Immature natural killer cell (primary cell): ENCODE measurements at places on chromosomes 1 and 21. TPM values are rescaled to one million over a fixed set of nuclear protein-coding genes. Genes with fewer than 3 reads are reported as not detected.

DNA sequence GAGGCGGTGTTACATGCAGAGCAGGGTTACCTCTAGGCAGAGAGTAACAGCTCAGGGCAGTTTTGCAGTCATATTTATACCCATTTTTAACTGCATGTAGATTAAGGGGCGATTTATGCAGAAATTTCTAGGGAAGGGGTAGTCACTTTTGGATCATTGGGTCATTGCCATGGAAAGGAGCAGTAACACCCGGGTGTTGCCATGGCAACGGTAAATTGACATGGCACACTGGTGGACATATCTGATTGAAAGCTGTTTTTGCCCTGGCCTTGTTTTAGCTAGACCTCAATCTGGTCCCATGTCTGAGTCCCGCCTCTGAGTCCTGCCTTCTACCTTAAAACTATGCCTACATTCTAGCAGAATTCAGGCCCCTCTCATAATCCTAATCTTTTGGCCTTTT, 11.8 kb upstream of the USP1 start:
- no peaks in the 10 kb centered on the region for H3K36me3 ChIP-seq
- H3K27me3 ChIP-seq, result peaks cover 4% of the 10 kb centered on the region
- no peaks in the 10 kb centered on the region for H3K4me1 ChIP-seq

GRCh38 chr1:59718064-59718988, 96.4 kb upstream of the HOOK1 start:
- no peak overlapping the region for H3K27ac ChIP-seq
- no peaks in the 10 kb centered on the region for H3K36me3 ChIP-seq
- no peaks in the 10 kb centered on the region for H3K4me1 ChIP-seq
- no peaks in the 10 kb centered on the region for H3K27me3 ChIP-seq

DNA sequence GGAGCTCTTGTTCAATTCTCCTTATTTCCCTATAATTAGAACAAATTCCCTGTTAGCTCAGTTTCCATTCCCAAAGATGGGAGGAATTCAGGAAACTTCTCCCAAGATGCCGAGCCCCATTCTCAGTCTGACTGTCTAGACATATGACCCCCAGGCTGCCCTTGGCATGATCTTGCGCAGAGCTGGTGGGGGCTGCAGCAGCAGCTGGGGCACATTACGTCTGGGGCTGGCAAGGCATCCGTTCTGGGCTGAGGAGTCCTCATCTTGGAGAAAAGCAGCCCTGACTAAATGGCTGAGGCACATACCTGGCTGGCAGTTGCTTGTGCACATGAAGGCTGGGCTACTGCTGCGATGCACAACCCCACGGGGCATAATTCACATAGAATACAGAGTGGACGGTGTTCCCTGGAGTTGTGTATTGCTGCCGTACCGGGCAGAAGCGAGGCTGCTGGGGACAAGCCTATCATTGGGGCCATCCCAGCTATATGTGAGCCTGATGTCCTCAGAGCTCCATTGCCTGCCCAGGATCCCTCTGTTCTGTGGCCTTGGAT, 36.4 kb upstream of the TRABD2B start:
- H3K4me3 ChIP-seq, result no peak overlapping the region
- H3K36me3 ChIP-seq, result no peaks in the 10 kb centered on the region
- H3K4me1 ChIP-seq, result no peaks in the 10 kb centered on the region
- no peak for DNase-seq

DNA sequence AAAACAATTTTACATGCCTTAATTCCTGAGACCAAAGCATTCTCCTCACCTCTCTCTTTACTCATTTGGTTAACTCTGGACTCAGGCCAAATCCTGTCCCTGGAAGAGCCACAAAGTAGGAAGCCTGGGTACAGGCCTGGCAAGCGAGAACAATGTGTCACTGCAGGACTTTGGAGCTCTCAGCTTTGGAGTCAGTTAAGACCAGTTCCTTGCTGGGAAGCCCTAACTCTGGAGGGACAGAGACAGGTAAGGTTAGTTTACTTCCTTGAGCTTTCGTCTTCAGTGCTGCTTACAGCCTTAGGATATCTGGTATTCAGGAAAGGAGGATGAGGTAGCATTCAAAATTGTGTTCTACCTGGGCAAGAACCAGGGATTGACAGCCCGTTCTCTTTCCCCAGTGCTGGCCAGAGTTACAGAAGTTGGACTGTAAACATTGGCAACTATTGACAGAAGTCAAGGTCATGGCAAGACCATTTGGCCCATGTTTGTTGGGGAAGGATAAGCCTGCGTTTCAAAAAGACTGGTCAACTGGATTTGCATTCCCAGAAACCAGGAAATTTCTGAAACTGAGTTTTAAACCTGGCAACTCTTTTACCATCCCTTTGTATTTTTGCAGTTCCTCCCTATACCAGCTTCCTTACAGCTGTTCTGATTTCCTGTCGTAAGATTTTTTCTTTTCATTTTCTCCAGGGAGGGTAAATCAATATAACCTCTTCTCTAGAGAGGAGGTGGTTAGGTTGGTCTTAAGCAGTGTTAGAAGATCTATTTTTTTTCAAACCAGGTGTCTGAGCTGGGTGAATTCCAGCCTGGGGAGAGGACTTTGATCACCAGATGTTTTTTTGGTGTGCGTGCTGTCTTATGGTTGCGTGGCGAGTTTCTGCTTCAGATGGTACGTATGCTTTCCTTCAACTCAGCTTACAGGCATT, at the start of gene C4BPB:
Gene C4BPB (plus strand): TSS at position 160 of the 926 bp plus-strand sequence. CDS start 672 bp downstream, at position 832.
- H3K4me1 ChIP-seq, result peaks cover 5% of the 10 kb centered on the region
- no peaks in the 10 kb centered on the region for H3K36me3 ChIP-seq
- no peak within 1 kb of the TSS for H3K27ac ChIP-seq
- DNase-seq, result no peak

- DNase-seq, result no peak
- H3K27me3 ChIP-seq, result peaks cover 2% of the 10 kb centered on the region
- H3K4me1 ChIP-seq, result no peaks in the 10 kb centered on the region
- no peak overlapping the region for H3K4me3 ChIP-seq
- no peak overlapping the region for H3K27ac ChIP-seq
These were observed 216.1 kb downstream of the HHIPL2 start for GRCh38 chr1:222331765-222332164.

DNA sequence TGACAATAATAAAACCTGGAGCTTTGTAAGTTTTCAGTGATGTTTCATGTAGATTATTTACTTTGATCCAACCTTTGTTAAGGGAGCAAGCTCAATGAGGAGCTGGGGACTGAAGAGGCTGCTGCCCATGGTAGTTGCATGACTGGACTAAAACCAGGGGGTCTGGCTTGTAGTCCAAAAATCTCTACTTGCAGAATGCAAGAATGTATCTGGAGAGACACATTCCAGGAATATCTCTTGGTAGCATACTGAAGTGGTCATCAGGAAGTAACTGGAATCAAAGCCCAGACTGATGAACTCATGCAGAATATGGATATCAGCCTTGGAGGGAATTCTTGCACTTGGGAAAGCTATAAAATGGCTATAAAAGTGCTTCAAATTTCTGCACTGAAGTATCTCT, 5.8 kb upstream of the KIAA0040 start:
- H3K4me3 ChIP-seq, result no peak overlapping the region
- no peak for DNase-seq
- no peak overlapping the region for H3K27ac ChIP-seq
- H3K4me1 ChIP-seq, result no peaks in the 10 kb centered on the region
- H3K36me3 ChIP-seq, result no peaks in the 10 kb centered on the region

The EXTL1 gene
- not detected for polyA plus RNA-seq

- no peaks in the 10 kb centered on the region for H3K27me3 ChIP-seq
- no peak for DNase-seq
- H3K4me1 ChIP-seq, result no peaks in the 10 kb centered on the region
- no peak overlapping the region for H3K4me3 ChIP-seq
These were observed 33.3 kb downstream of the LDLRAD1 start for GRCh38 chr1:53984726-53985125.

GRCh38 chr1:2273401-2274090, 45.4 kb downstream of the SKI start:
- no peak for DNase-seq
- no peak overlapping the region for H3K4me3 ChIP-seq
- peaks cover 29% of the 10 kb centered on the region for H3K4me1 ChIP-seq

The CR1L gene
- 0.60 TPM for polyA plus RNA-seq

GRCh38 chr1:108560189-108560873, 431 bp downstream of the EEIG2 start:
- H3K36me3 ChIP-seq, result no peaks in the 10 kb centered on the region

- peaks cover 21% of the 10 kb centered on the region for H3K4me1 ChIP-seq
- H3K4me3 ChIP-seq, result no peak overlapping the region
- no peaks in the 10 kb centered on the region for H3K36me3 ChIP-seq
- no peak for DNase-seq
- no peak overlapping the region for H3K27ac ChIP-seq
These were observed 116.9 kb upstream of the SLC25A33 start for GRCh38 chr1:9422321-9422720.

GRCh38 chr1:109963864-109964263, 20.7 kb upstream of the AHCYL1 start:
- DNase-seq, result no peak
- no peaks in the 10 kb centered on the region for H3K4me1 ChIP-seq
- H3K4me3 ChIP-seq, result no peak overlapping the region
- no peaks in the 10 kb centered on the region for H3K36me3 ChIP-seq
- H3K27ac ChIP-seq, result no peak overlapping the region

The PPIE gene
- polyA plus RNA-seq, result 177 TPM

DNA sequence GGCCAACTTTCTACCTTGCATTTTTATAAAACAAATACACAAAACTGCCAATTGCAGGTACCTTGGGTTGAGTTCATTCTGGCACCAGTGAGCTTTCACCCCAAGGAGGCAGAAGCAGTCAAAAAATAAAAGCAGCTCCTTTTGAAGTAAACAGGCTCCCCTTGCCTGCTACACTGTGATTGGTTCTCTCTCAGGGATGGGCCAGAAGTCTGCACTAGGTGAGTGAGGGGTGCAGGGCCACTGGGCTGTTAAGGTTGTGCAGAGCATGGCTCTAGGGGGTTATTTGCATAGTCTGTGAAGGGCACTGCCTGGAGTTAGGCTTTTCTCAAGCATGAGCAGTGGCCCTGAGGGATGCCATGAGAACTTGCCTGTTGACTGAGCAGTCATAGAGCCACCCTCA, 39.1 kb downstream of the AKNAD1 start:
- no peak for DNase-seq
- peaks cover 5% of the 10 kb centered on the region for H3K27me3 ChIP-seq
- H3K4me3 ChIP-seq, result no peak overlapping the region
- H3K27ac ChIP-seq, result no peak overlapping the region
- H3K36me3 ChIP-seq, result no peaks in the 10 kb centered on the region

GRCh38 chr1:182662121-182662890, 22.1 kb downstream of the RGS8 start:
- H3K4me3 ChIP-seq, result no peak overlapping the region
- no peak for DNase-seq
- no peak overlapping the region for H3K27ac ChIP-seq
- H3K27me3 ChIP-seq, result peaks cover 8% of the 10 kb centered on the region

DNA sequence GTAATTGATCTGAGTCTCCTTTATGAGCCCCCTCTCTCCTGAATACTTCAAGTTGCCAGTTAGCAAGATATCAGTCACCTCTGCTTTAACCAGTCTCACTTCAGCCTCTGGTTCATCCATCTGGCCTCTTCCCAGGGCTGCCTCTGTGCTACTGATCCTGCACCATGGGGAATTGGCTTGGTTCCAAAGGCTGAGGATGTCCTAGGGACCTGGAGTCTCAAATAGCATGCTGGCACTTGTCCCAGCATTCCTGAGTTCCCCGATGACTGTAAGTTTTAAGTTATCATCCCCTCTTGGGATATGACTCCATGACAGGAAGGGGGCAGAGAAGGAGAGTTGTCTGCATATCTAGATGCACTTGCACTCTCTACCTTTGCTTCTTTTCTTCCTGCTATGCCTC, 252.0 kb downstream of the PTBP2 start:
- H3K4me1 ChIP-seq, result no peaks in the 10 kb centered on the region
- H3K27ac ChIP-seq, result no peak overlapping the region
- no peaks in the 10 kb centered on the region for H3K36me3 ChIP-seq
- no peak for DNase-seq

The HES5 gene
- not detected for polyA plus RNA-seq

GRCh38 chr1:13617108-13617507, 33.5 kb downstream of the PDPN start:
- no peaks in the 10 kb centered on the region for H3K36me3 ChIP-seq
- no peak overlapping the region for H3K27ac ChIP-seq
- H3K4me1 ChIP-seq, result no peaks in the 10 kb centered on the region
- peaks cover 7% of the 10 kb centered on the region for H3K27me3 ChIP-seq
- DNase-seq, result no peak
- H3K4me3 ChIP-seq, result no peak overlapping the region

The COL9A2 gene
- polyA plus RNA-seq, result not detected

DNA sequence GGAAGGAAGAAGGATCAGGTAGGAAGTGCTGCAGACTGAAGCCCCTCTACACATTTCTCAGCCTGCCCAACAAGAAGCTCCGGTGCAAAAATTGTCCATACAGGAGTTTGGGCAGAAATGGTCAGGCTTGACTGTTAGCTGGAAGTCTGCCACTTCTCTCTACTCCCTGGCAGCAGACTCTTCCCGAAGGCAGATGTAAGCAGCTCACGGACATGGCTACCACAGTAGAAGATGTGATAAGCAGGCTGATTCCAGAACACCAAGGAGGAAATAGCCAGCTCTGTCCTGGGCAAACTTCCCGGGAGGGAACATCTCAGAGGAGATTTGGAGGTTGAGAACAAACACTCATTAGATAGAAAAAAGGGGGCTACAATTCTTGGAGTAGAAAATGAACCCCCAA, 52.6 kb downstream of the TRABD2B start:
- H3K36me3 ChIP-seq, result no peaks in the 10 kb centered on the region
- no peak overlapping the region for H3K27ac ChIP-seq
- peaks cover 19% of the 10 kb centered on the region for H3K27me3 ChIP-seq
- DNase-seq, result no peak

The LCE2D gene
- not detected for polyA plus RNA-seq

- no peak for DNase-seq
- no peak overlapping the region for H3K4me3 ChIP-seq
- H3K27ac ChIP-seq, result no peak overlapping the region
These were observed 1048.0 kb downstream of the PLA2G4A start for GRCh38 chr1:187876775-187877174.

DNA sequence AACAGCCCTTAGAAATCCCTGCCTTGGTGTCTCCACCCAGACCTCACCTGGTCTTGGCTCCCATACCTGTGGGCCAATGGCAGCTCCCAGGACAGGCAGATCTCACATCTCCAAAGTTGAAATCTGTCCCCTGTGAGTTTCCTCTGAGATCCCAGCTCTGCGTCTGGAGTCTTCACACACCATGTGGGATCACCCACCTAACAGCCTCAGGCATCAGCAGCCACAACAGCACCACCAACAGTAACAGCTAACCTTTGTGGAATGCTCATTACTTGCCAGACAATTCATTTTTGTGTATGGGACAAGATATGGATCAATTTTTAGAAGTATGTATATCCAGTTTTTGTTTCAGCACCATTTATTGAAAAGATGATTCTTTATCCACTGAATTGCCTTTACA, 523.2 kb downstream of the MATN1 start:
- H3K4me1 ChIP-seq, result peaks cover 27% of the 10 kb centered on the region
- DNase-seq, result no peak
- H3K27me3 ChIP-seq, result no peaks in the 10 kb centered on the region
- H3K4me3 ChIP-seq, result no peak overlapping the region
- H3K36me3 ChIP-seq, result no peaks in the 10 kb centered on the region

GRCh38 chr1:205792481-205792881, 17.2 kb upstream of the RAB29 start:
- H3K27me3 ChIP-seq, result peaks cover 2% of the 10 kb centered on the region
- no peak for DNase-seq
- H3K4me1 ChIP-seq, result no peaks in the 10 kb centered on the region
- no peak overlapping the region for H3K4me3 ChIP-seq
- H3K27ac ChIP-seq, result no peak overlapping the region

The ASPM gene
- polyA plus RNA-seq, result not detected
